ENCODE measurements at places on chromosomes 13 and 19.

DNA sequence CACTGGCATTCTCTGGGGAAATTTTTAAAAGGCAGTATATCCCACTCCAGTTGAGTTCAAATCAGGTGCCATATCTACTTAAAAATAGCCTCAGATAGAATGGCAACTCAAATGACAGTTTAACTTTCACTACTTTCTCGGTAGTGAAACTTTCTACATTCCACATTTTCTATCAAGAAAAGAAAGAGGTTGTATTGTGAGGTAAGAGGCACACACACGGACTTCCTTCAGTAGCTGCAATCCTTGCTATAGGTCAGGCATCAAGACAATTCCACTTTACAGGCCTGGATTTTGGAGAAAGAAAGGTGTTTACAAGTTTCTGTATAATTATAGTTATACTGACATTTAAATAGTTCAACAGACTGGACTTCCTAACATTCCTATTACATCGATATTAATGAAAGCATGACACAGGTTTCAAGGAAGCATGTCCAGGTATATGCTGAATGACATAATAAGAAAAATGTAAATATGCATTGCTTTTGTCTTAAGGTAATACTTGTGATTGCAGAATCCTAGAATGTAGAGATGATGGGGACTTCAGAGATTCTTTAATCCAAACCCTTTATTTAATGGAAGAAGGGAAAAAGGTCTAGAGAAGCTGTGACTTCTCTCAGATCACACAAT is 5.2 kb downstream of the STARD13 start:
- no peak for DNase-seq

- no peak for DNase-seq
Measured at GRCh38 chr19:41945135-41945766, 13.9 kb downstream of the RABAC1 start.

- DNase-seq, result no peak
Measured at GRCh38 chr13:109725995-109726637, 60.3 kb downstream of the IRS2 start.

- DNase-seq, result no peak
Measured at GRCh38 chr19:51542699-51543098, 11.2 kb upstream of the SIGLEC6 start.

Measured in MCF 10A (cell line).